ENCODE measurements at places on chromosomes 3 and 15.

DNA sequence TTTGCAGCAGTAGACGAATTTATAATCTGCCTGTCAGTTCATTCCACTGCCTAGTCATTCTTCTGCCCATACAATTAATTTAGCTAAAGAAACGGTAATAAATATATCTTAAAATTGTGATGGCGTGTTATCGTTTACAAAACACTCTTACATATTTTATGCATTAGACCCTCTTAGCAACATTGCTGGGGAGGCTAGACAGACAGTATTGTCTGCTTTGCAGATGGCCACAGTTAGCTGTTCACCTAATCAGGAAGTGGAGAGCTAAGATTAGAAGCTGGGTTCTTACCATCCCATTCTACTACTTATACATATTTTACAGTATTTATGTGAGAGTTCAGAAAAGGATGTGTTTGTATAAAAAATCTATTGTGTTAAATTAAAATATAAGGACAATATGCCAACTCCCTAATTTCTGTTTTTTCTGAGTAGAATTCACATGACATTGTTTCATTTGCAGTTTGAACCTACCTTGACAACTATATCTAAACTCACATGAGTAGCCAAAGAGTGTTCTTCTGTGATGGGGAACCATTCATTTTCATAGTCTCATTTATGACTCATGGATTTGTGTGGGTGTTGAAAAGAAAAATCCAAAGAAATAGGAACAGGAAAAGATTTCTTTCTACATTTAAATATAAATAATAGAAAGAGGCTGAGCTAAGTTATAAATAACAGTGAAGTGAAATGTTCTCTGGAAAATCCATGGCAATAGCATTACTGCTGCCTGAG is 41.7 kb upstream of the C3orf80 start:
- DNase-seq: peak; percentile 73

DNA sequence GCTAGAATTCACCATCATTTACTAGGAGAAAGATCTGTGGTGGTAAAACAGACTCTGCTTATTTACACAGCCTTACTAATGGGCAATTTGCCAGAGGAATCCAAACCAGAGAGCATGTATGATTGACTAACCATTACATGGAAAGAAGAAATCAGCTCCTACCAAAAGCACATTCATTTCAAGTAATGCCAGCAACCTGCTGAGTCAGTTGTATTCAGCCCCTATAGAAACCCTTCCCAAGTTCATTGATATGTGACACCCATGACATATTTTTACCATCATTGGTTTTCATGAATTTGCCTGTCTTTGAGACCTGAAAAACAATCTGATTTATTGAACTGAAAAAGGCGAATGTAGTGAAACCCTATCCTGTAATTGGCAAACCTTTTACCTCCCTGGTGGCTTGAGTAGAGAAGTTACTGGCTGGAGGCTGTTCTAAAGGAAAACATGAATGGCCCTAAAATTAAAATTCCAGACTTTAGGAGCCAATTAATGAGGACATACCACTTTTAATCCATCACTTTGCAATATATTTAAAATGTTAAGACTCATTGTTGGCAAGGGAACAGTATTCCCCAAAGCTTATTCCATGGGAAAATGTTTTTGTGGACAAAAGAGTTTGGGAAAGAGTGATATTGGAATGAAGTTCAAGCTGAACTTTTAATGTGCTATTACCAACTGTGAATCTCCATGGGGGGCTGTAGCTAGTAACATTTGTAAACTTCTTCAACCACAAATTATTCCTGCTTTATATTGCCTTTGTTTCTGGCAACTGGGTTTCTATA is 542.9 kb downstream of the FHIT start:
- DNase-seq: no peak

DNA sequence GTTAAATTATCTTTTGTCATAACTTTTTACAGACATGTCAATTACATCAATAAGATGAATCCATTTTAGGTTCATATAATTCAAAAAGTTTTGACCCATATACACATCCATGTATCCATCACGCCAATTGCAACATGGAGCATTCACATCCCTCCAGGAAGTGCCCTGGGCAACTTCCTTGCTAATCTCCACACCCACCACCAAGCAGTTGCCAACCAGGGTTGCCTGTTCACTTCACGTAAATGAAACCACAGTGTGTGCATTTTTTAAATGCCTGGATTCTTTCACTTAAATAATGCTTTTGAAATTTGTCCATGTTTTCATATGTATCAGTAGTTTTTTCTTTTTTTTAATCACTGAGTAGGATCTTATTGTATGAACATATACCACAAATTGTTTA is 40.7 kb upstream of the LYZL4 start:
- peak; percentile 7 for DNase-seq

- no peak for DNase-seq
These were observed 339.0 kb upstream of the PROK2 start for GRCh38 chr3:72123908-72124441.

DNA sequence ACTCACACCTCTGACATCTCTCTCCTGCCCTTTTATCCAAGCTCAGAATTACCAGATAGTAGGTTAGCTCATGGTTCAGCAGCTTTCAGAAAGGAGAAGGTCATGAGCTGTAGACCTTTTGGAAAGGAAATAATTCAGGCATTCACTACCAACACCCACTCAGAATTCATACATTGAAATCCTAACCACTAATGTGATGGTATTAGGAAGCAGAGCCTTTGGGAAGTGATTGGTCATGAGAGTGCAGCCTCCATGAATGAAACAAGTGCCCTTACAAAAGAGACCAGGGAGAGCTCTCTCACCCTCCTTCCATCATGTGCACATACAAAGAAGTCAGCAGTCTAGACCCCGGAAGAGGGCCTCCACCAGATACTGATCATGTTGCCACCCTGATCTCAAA is 315.8 kb upstream of the CCDC54 start:
- no peak for DNase-seq

- DNase-seq: peak; percentile 86
These were observed 17.4 kb downstream of the CCDC12 start for GRCh38 chr3:46959161-46959511.

GRCh38 chr15:25727867-25728600 is 135.1 kb downstream of the ATP10A start:
- DNase-seq: no peak

DNA sequence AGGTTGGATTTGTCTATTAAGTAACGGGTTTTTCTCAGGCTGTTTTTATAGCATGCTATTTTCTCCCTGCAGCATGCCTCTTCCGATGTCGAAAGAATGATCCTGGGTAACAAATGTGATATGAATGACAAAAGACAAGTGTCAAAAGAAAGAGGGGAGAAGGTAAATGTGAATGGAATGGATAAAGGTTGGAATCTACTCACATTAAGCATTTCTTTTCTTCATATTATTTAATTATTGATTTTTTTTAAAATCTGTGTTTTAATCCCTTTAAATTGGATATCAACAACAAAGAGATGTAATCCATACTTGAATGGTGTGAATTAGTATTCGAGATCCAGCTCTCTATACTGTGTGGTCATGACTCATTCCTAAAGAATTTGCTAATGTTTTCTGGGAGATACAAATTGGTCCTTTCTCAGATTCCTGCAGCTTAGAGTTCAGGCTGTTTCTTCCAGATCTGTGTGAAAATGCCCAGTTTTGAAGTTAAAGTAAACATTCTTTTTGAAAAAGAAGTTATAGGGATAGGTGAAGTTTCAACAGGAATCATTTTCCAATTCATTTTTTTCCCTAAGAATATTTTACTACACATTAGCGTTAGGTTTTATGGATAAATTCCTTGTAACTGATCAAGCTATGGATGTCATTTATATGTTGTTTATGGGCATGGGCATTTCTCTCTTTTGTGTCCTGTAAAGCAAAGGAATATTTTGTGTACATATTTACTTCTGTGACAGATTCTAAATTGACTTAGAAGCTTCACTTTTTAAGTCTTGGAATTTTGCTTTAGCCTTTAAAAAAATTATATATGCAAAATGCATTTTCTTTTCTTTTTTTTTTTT is 20.8 kb upstream of the APH1B start:
- DNase-seq: no peak

DNA sequence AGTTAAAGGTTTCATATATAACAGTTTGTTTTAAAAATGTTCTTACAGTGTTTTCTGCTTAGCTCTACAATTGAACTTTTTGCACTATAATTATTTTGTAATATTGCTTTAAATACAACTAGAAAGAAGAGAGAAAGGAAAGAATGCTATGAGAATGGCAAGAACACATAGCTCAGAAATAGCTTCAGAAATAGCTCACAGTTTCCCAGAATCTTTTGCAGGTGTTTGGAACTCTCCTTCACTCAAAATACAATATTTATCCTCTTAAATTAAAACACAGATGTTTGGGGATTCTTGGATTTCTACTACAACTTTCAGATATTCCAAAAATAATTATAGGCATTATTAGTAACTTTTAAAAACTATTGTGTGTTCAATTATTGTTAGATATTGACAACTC is 658.0 kb upstream of the DPPA4 start:
- DNase-seq: no peak

GRCh38 chr15:99480016-99480810 is 85.6 kb upstream of the MEF2A start:
- no peak for DNase-seq

GRCh38 chr15:82172506-82172905 is 90.0 kb downstream of the EFL1 start:
- no peak for DNase-seq

GRCh38 chr3:165210132-165210531 is 13.9 kb upstream of the SLITRK3 start:
- no peak for DNase-seq

DNA sequence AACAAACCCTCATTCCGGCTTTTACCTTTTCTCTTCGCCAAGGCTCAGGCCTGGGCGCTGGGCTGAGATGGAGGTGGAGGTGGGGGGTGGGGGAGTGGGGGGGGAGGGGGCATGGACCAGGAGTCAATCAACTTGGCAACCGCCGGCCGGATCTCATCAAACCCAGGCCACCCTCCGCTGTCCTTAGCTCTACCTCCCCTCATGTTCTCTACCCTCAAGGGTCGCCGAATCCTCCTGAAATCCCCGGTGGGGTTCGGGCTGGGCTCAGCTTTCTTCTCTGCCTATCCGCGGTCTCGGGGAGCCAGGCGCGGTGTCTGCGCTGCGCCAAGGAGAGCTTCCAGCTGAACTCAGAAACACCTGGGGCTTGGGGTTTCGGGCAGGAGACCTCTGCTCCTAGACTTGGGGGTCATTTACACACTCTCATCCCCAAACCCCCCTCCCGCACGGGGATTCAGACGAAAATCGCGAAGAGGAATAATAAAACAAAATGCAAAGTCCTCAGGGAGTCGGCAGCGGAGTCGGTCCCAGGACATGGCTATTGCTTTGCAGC is 2.5 kb downstream of the ONECUT1 start:
- no peak for DNase-seq

DNA sequence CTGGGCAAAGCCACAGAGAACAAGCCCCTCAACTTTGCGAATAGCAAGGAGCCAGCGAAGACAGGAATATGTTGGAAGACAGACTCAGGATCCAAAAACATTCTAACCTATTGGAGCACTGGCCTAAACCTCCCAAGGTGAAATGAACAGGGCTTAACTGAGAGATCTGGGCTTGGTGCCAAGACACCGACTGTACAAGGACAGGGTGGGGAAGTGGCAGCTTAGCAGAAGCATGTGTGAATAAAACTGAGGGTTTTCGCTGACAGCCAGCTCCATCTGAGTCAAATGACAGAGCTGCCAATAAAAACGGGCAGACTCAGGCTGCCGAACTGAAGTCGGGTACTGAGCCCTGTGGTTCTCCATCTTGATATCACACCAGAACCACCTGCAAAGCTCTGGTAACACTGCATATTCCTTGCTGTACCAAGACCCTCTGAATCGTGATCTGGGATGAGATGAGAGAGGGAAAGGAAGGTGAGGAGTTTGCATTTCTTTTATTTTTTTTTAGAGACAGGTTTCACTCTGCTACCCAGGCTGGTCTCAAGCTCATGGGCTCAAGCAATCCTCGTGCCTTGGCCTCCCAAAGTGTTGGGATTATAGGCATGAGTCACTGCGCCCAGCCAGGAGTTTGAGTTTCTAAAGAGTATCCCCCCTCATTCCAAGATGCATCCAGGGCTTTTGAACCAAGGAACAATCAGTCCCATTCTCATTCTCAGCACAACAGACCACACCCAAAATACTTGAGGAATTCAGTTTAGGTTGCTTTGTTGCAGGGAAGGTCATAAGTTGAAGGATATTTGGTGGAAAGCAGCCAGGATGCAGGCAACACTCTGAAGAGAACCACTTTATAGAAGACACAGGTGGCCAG is 6.0 kb upstream of the PLCB2 start:
- peak; percentile 82 for DNase-seq

DNA sequence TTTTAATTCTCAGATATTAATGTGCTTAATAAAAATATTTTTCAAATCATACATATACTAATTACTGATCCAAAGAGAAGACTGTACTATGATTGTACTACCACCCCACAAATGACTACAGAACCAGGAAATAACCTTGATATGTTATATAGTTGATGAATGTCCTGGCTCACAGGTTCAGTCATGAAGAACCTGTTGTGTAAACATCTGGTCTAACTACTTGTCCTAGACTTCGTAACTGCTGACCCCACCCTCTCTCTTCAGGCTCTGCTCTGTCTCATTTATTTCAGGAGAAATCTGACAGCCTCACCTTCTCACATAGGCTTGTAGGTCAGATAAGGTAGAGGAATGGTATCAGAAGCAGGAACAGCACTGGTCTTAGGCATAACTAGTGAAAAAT is 14.7 kb upstream of the CSTA start:
- no peak for DNase-seq

DNA sequence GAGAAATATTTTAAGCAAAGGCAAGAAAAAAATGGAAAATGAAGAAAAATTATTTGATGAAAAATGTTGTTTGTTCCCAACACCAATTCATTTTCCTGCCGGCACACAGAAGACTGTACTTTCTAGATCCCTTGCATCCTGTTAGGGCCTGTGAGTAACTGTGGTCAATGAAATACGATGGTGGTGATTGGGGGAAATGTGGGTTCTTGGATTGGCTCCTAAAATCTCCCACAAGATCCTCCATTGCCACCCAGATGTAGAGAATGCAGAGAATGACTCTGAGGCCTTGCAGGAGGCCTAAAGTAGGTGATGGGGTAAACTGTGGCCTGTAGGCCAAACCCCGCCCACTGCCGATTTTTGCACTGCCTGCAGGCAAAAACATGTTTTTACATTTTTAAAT is 46.3 kb upstream of the C3orf70 start:
- no peak for DNase-seq

- peak; percentile 96 for DNase-seq
These were observed 6.5 kb upstream of the TNK2 start for GRCh38 chr3:195914648-195915473.

GRCh38 chr3:66066963-66067617 is 28.4 kb upstream of the MAGI1 start:
- DNase-seq: no peak

GRCh38 chr15:52682781-52683180 is 3.6 kb upstream of the ATOSA start:
- DNase-seq: no peak

- no peak for DNase-seq
These were observed 508.6 kb downstream of the FHIT start for GRCh38 chr3:60742606-60743145.

GRCh38 chr3:55607844-55608243 is 120.7 kb upstream of the WNT5A start:
- no peak for DNase-seq

- DNase-seq: no peak
These were observed 363.6 kb downstream of the CHST2 start for GRCh38 chr3:143483214-143483613.

- no peak for DNase-seq
These were observed 208.1 kb downstream of the SLCO3A1 start for GRCh38 chr15:92061511-92062195.
